Right renal pelvis (tissue), 4 donors: ENCODE measurements at places on chromosomes 11 and 22. TPM values are rescaled to one million over a fixed set of nuclear protein-coding genes. Genes with fewer than 3 reads are reported as not detected.

The ARVCF gene
- polyA plus RNA-seq, result 18.0 TPM

The HTR3B gene
- not detected for polyA plus RNA-seq

The CATSPERZ gene
- 0.29 TPM for polyA plus RNA-seq

The KCNC1 gene
- polyA plus RNA-seq, result 1.2 TPM

The NECTIN1 gene
- 43.1 TPM for polyA plus RNA-seq

The FDXACB1 gene
- polyA plus RNA-seq, result 6.8 TPM

The SMIM35 gene
- polyA plus RNA-seq, result 0.08 TPM

The OR5D18 gene
- polyA plus RNA-seq, result not detected

The KLHL35 gene
- 0.40 TPM for polyA plus RNA-seq

The SCUBE1 gene
- polyA plus RNA-seq, result 5.7 TPM

The TREH gene
- polyA plus RNA-seq, result 0.86 TPM

The CHEK1 gene
- polyA plus RNA-seq, result 27.5 TPM

The MPPED1 gene
- polyA plus RNA-seq, result 0.89 TPM

The UBQLNL gene
- polyA plus RNA-seq, result 0.34 TPM
